ENCODE measurements at places on chromosomes 3 and 15. TPM values are rescaled to one million over a fixed set of nuclear protein-coding genes. Genes with fewer than 3 reads are reported as not detected.

Gene C2CD4B
- total RNA-seq, result 19.1 TPM

- no peak overlapping the region for H3K27ac ChIP-seq
- H3K4me3 ChIP-seq, result no peak overlapping the region
- H3K4me1 ChIP-seq, result peaks cover 8% of the 10 kb centered on the region
- no peak for DNase-seq
- H3K36me3 ChIP-seq, result no peaks in the 10 kb centered on the region
- no peaks in the 10 kb centered on the region for H3K27me3 ChIP-seq
Measured at GRCh38 chr3:11691767-11692531, 48.2 kb upstream of the VGLL4 start.

GRCh38 chr3:192188218-192188835, 539.0 kb downstream of the FGF12 start:
- no peak overlapping the region for H3K4me3 ChIP-seq
- DNase-seq, result peak; percentile 70
- peaks cover 3% of the 10 kb centered on the region for H3K4me1 ChIP-seq
- no peak overlapping the region for H3K27ac ChIP-seq
- no peaks in the 10 kb centered on the region for H3K27me3 ChIP-seq
- no peaks in the 10 kb centered on the region for H3K36me3 ChIP-seq

- no peak overlapping the region for H3K27ac ChIP-seq
- H3K36me3 ChIP-seq, result peaks cover 3% of the 10 kb centered on the region
- no peak for DNase-seq
- peaks cover 1% of the 10 kb centered on the region for H3K27me3 ChIP-seq
- H3K4me3 ChIP-seq, result no peak overlapping the region
Measured at GRCh38 chr3:106826791-106827311, 550.4 kb upstream of the CCDC54 start.

DNA sequence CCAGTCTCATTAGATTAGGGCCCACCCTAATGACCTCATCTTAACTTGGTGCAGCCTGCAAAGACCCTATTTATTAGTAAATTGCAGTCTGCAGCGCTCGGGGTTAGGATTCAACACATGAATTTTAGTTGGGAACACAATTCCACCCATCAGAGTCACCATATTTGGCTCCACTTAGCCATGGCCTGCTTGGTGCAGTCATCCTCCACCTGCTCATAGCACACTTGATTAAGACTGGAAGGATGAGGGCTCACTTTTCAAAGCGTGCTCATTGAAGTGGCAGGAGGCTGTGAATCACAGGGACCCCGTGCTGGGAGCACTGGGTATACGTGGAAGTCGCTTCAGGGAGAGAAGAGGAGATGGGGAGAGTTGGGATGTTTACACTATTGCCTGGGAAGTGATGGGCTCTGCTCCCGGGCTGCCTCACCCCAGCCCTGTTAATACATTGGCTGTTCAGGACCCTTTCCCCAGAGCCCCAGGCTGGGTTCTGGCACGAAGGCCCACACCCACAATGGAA, 68.2 kb downstream of the ASB7 start:
- peaks cover 7% of the 10 kb centered on the region for H3K4me1 ChIP-seq
- no peak for DNase-seq
- H3K36me3 ChIP-seq, result no peaks in the 10 kb centered on the region
- H3K27ac ChIP-seq, result no peak overlapping the region
- peaks cover 6% of the 10 kb centered on the region for H3K27me3 ChIP-seq

Gene COL6A6
- total RNA-seq, result 0.49 TPM

- no peak overlapping the region for H3K27ac ChIP-seq
- DNase-seq, result no peak
- no peak overlapping the region for H3K4me3 ChIP-seq
- H3K27me3 ChIP-seq, result no peaks in the 10 kb centered on the region
Measured at GRCh38 chr3:16653712-16654111, 48.5 kb upstream of the DAZL start.

All from endothelial cell (in vitro differentiated cells).